SK-N-SH treated with all-trans-retinoic acid at 6 μM for 48 hours (cell line): ENCODE measurements at places on chromosomes 16 and 17.

DNA sequence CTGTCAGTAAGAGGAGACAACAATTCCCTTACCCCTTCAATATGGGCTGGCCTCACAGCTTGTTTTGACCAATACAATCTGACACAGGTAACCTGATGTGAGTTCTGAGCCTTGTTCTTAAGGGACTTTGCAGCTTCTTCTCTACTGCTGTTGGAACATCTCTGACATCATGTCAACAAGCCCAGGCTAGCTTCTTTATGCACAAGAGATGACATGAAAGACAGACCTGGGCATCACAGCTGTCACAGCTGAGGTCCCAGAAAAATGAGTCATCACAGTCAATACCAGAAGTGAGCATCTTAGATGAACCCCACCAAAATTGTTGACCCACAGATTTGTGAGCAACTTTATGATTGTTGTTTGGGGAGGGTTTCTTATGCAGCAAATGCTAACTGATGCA lies 431.7 kb upstream of the PSMD7 start:
- ATAC-seq: no peak

GRCh38 chr16:86209202-86209601 lies 301.1 kb upstream of the FOXF1 start:
- no peak for ATAC-seq

DNA sequence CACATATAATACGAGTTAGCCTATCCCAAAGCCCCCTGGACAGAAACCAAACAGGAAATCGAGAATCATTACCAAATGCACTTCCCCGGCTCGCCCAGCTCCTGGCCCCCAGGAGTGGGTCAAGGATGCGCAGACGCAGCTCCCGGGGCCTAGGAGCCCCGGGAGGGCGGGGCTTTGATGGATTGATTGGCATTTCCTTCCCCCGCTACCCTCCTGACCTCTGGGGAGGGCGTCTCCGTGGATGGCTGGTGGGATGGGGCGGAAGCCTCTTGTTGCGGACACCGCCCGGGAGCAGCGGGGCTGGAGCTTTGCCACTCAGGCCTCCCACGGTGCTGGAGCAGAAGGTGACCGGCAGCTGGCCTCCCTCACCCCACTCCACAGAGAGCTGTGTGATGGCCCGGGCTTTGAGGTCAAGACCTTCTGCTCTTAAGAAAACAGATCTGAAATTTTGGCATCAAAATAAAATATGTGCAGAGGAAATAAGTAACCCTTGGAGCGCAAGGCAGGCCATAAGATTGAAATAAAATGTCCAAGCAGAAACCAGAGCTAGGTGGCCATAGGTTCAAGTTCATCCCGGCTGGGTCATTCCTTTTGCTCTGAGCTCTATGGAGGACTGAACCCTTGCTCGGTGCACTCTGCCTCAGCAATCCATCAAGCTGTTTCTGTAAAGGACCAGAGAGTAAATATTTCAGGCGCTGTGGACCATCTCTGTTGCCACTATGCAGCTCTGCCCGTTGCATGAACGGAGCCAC lies 262.3 kb downstream of the SOX9 start:
- no peak for ATAC-seq

DNA sequence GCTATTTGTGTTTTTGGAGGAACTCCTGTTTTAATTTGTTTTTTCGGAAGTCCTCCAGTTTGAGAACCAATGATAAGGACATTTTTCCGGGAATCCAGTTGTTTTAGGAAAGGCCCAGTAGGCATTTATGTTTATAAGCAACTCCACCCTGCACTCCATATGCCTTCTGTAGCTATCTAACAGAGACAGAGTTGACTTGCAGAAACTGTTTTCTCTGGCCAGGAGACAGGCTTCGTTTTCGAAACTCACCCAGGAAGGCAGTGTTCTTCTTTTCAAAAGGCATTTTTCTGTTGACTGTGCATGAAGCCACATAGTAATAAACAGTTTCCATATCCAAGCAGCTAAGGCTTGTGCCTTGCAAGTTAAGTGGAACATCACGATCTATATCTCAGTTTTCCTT lies 587.1 kb downstream of the WWOX start:
- no peak for ATAC-seq

- ATAC-seq: no peak
Measured at GRCh38 chr17:28081467-28081866, 39.0 kb downstream of the NLK start.

DNA sequence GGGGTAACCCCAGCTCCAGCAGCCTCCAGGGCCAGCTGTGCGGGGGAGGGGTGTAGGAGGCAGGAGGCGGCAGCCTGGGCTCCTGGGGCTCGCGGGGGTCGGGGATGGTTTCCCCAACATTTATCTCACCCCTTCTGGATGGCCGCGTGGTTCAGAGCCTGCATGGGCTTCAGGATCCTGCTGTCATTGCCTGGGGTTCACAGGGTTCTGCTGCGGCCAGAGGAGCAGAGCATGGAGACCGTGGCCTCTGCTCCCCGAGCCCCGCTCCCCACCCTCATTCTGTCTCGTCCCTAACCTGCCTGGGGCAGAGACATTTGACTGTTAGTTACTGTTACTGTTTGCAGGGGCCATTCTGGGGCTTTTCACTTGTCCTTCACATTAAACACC lies 4.9 kb downstream of the MYADML2 start:
- no peak for ATAC-seq
